ENCODE measurements at places on chromosomes 2 and 18.

DNA sequence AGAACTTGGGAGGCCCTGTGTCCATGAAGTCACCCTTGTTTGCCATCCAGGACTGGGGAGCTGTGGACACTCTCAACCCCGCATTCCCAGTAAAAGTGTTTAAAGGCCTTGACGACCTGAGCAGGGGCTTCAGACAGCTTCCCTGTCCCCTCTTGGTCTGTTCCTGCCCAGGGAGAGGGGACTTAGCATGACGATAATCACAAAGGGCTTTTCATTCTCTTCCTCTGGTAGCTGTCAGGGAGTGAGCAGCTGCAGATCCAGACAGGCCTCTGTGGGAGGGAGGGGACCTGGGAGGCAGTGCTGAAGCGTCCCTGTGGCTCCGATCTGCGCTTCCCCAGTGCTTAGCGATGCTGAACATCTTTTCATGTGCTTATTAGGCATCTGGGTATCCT, 77.8 kb upstream of the HS6ST1 start:
- DNase-seq, result no peak

DNA sequence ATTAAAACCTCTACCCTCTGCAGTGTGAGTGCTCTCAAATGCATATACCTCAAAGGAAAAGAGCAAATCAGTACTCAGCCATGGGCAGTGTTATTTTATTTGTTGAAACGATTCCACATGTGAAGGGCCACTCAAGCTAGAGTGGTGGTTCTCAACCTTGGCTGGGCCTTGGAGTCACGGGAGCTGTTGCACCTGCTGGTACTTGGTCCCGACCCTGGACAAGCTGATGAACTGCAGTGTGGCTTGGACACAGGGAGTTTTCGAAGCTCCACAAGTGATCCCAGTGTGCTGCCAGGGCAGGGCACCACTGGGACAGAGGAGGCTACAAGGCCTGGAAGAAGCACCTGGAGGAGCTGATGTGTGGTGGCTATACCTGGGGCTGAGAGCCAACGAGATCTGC, 19.7 kb downstream of the GNLY start:
- no peak for DNase-seq

DNA sequence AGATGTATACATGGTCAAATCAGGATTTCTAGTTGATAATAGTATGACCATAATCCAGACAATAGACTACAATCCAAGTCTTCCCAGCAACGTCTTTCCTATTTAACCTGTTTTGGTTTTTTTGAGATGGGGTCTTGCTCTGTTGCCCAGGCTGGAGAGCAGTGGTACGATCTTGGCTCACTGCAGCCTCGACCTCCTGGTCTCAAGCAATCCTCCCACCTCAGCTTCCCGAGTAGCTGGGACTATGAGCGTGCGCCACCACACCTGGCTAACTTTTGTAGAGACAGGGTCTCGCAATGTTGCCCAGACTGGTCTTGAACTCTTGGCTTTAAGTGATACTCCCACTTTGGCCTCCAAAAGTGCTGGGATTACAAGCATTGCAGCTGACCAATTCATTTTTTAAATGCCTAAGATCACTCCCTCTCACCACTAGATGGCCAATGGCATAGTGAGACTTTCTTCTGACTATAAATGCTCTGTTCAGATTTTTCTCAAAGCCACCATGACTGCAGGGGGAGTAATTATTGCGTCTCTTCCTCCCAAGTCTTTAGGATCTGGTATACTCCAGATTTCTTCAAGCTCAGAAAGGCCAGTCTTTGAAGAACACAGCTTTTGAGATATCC, 47.6 kb downstream of the HNRNPLL start:
- DNase-seq, result no peak

DNA sequence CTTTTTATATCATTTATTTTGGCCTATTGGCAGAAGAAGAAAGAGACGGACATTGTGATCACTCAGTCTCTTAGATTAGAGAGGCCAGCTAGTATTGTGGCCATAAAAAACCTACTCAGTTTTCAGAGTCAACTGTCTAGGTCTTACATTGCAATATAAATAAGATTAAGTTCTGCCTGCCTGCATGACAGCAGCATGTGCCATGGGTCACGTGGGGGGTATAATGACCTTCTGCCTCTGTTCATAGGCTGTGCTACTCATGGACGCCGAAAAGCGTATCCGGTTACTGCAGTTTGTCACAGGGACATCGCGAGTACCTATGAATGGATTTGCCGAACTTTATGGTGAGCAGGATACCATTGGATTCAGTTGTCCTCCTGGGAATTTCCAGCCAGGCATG, 238.5 kb downstream of the ALPK2 start:
- DNase-seq, result no peak

GRCh38 chr2:169928463-169928864, 101.2 kb downstream of the UBR3 start:
- no peak for DNase-seq

- no peak for DNase-seq
Measured at GRCh38 chr2:9941196-9941995, 10.1 kb upstream of the GRHL1 start.

GRCh38 chr18:34929336-34929780, 111.9 kb upstream of the MAPRE2 start:
- DNase-seq, result no peak
